ENCODE measurements at places on chromosomes 4 and X. TPM values are rescaled to one million over a fixed set of nuclear protein-coding genes. Genes with fewer than 3 reads are reported as not detected.

The GAGE12H gene
- total RNA-seq = not detected

The NALF2 gene
- total RNA-seq = 13.1 TPM

The ARHGAP36 gene
- total RNA-seq = 0.09 TPM

The PIN4 gene
- 8.8 TPM for total RNA-seq

The ETDB gene
- total RNA-seq = not detected

The XG gene
- total RNA-seq = 1.0 TPM

The RIBC1 gene
- total RNA-seq = 1.1 TPM

The SMIM31 gene
- total RNA-seq = not detected

The RNF212 gene
- 2.7 TPM for total RNA-seq

The GNPDA2 gene
- 4.7 TPM for total RNA-seq

The MED28 gene
- 102 TPM for total RNA-seq

The RWDD4 gene
- 15.6 TPM for total RNA-seq

The MYL5 gene
- 22.2 TPM for total RNA-seq

The PCDH10 gene
- 13.9 TPM for total RNA-seq

The CSTF2 gene
- total RNA-seq = 29.8 TPM

The TSPAN7 gene
- total RNA-seq = 15.7 TPM

The IL1RAPL1 gene
- 0.13 TPM for total RNA-seq

The ZNF81 gene
- 12.0 TPM for total RNA-seq

The PCDH19 gene
- total RNA-seq = 2.1 TPM

The WNK3 gene
- 24.3 TPM for total RNA-seq

The PLP1 gene
- 29.5 TPM for total RNA-seq

The HTT gene
- 71.4 TPM for total RNA-seq

The IQSEC2 gene
- total RNA-seq = 23.3 TPM

The SLAIN2 gene
- total RNA-seq = 35.8 TPM

The CT55 gene
- not detected for total RNA-seq

The NPY2R gene
- 0.34 TPM for total RNA-seq

The SMIM20 gene
- total RNA-seq = 48.5 TPM

The GABRB1 gene
- 0.69 TPM for total RNA-seq

The NOX1 gene
- not detected for total RNA-seq

The CXCL11 gene
- not detected for total RNA-seq

The SLC38A5 gene
- 34.6 TPM for total RNA-seq

The ZNF711 gene
- 14.3 TPM for total RNA-seq

The RTL5 gene
- total RNA-seq = 1.0 TPM

The SYNPO2 gene
- 1.5 TPM for total RNA-seq

The TAF7L gene
- 0.17 TPM for total RNA-seq

The GSX2 gene
- not detected for total RNA-seq

The SNX12 gene
- total RNA-seq = 79.6 TPM

The PPARGC1A gene
- 1.9 TPM for total RNA-seq

Measured in WTC11 (cell line).